ENCODE measurements at places on chromosomes 3 and 15.

- no peak for DNase-seq
Measured at GRCh38 chr15:58770519-58770856, 614 bp upstream of the MINDY2 start.

- no peak for DNase-seq
Measured at GRCh38 chr3:117700573-117701360, 991.2 kb downstream of the TUSC7 start.

DNA sequence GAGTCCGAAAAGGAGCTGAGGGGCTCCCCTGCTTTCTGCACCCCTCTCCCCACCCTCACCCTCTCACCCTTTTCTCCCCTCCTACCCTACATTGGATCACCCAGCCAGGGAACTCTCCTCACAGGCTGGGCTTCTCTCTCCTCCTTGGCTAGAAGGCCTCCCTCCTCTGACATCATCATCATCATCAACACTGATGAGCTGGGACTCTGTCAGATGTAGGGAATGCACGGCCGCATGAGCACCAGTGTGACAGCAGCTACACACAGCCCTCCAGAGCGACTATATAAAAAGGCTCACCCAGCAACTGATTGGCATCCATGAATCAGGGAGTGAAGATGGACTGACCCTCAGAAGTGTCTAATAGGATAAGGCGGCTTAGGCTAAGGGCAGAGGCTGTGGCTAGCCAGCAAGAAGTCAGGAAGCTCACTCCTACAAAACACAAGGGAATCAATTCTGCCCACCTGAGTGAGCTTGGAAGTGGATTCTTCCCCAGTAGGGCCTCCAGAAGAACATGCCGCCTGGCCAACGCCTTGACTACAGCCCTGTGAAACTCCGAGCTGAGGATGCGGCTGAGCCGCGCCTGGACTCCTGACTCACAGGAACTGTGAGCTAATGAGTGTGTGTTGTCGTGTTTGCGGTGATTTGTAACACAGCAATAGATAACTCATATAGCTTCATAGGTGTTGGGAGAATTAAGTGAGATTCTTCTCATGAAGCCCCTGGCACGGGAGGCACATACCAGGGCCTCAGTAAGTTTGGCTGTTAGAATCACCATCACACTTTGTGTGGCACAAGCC, 147.6 kb downstream of the FAM43A start:
- no peak for DNase-seq

DNA sequence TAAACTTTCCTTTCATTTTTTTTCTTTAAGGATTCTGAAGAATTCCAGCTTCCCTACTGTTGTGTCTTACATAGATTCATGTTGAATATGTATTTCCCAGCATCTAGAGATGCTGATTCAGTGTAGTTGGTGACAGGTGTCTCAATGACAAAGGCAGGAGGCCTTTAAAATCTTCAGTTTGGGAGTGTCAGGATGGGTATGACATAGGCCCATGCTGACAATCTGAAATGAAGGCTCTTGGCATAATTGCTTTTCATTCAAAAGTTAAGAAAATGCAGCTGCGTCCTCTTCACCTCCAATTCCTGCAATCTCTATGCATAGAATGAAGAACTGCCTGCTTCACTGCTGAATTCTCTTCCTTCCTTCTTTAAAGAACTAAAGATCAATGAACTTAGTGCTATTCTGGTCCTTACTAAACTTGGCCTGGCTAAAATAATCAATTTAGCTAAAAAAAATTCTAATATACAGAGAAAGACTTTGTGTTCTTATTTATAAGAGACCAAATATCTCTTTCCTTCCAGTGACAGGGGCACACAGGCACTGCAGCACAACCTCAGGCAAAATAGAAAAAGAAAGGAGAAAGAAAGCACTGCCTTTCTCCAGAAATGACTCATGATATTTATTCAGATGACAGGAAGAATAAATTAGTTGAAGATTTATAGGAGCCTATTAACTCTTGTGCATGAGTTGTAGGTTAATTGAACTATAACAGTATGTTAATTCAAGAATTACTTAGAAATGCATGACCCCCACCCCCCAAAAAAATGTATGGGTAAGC, 152.6 kb upstream of the GBE1 start:
- no peak for DNase-seq

DNA sequence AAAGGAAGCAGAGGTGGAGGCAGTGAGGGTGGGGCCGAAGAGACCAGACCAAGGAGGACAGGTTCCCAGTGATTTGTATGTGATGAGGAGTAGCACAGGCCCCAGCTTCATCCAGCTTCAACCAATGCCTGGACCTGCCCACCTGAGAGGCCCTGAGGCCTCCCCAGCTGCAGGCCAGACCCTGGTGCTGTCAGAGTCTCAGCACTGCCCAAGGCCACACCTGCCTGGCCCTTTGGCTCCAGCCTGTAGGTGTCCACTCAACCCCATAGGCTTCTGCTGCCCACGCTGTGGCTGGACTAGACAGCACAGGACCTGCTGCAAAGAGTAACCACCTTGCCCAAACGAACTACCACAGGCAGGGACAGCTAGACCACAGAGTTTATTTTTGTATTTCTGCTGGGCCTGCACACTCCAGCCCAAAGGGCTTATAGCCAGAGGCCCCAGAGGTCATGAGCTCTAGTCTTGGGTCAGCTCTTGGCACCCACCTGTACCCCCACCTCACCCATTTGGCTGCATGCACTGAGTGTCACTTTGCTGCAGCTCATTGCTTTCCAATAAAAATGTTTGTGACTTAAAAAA, 81.9 kb upstream of the CDV3 start:
- no peak for DNase-seq

DNA sequence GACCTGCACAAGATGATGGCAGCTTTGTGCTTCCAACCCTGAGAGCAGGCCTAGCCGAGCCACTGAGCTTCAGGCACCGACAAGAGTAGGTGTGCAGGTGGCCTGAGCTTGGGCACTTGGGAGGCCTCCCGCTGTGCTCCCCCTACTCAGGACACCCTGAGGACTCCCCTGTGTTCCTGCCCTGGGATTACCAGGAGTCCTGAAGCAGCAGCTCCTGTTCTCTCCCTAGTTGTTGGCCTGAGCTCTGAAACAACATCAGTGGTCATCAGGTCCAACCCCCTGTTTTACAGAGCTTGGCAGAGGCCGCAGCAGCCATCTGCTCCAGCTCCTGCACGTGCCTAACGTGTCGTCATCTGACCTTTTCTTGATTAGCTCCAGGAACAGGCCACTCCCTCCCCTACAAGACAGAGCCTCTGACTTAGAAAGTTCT, 8.0 kb upstream of the MESP2 start:
- no peak for DNase-seq

- DNase-seq: no peak
Measured at GRCh38 chr3:47444103-47444502, 31.6 kb downstream of the SCAP start.

- no peak for DNase-seq
Measured at GRCh38 chr3:130242850-130243569, 102.5 kb upstream of the COL6A5 start.

DNA sequence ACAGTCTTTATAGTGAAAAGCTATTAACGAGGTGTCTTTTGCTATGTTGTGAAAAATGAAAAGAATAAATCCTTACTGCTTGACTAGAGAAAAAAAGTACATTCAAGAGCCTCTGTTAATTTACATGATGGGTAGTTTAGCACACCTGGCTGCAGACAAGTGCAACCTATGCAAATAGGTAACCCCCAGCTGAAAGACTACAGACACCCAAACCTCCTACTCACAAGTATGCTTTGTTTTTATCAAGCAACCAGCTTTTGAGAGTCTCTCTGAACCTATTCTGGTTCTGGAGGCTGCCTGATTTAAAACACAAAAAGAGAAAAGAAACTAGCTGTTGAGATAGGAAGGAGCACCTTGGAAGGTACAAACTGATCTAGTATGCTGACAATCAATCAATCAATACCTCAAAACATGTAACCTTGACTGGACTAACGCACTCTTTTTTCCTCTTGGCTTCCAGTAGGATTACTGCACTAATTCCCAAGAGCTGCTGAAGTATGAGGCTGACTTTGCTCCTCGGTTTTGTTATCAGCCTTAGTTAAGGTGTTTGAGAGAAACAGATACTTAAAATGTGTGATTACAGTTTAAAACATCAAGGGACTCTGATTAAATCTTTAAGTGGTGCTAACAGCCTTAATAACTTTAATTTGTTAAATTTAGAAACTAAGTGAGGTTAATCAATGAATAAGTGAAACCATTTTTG, 63.6 kb downstream of the OSBPL10 start:
- DNase-seq: no peak

DNA sequence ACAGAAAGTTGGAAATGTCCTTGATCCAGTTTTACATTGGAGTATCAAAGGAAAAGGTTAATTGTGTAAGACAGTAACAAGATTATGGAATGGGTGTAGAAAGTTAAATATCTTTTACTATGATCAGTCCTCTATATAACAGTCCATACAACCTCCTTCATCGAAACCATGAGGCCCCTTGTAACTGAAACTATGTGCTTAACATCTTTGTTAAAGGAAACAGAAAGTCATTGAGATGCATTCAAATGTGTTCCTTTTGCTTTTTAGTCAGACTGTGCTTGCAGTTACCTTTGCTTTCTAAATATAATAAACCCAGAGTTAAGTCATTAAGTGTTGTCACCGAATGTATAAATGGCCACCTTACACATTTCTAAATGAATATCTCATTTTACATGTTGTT, 1298.5 kb downstream of the ROBO2 start:
- no peak for DNase-seq

GRCh38 chr15:65049418-65049840, 4.2 kb downstream of the SLC51B start:
- peak; percentile 79 for DNase-seq

- DNase-seq: no peak
Measured at GRCh38 chr15:96735632-96736240, 405.2 kb downstream of the NR2F2 start.

DNA sequence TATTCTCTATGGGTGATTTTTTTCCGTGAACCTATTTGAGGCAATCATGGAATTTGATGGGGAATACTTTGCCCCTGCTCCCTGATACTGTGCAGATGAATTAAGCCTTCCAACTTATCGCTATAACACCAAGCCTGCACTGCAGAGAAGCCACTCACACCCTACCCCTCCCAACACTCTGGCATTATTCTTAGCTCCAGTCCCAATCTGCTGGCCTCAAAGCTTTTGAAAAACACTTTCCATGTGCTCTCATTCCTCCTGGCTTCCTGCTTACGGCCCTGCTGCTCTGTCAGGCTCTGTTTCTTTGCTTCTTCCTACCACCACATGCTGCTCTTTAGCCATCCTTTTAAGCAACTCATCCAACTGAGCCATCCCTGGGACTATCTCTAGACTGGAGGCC, 327.8 kb upstream of the SLCO3A1 start:
- no peak for DNase-seq

DNA sequence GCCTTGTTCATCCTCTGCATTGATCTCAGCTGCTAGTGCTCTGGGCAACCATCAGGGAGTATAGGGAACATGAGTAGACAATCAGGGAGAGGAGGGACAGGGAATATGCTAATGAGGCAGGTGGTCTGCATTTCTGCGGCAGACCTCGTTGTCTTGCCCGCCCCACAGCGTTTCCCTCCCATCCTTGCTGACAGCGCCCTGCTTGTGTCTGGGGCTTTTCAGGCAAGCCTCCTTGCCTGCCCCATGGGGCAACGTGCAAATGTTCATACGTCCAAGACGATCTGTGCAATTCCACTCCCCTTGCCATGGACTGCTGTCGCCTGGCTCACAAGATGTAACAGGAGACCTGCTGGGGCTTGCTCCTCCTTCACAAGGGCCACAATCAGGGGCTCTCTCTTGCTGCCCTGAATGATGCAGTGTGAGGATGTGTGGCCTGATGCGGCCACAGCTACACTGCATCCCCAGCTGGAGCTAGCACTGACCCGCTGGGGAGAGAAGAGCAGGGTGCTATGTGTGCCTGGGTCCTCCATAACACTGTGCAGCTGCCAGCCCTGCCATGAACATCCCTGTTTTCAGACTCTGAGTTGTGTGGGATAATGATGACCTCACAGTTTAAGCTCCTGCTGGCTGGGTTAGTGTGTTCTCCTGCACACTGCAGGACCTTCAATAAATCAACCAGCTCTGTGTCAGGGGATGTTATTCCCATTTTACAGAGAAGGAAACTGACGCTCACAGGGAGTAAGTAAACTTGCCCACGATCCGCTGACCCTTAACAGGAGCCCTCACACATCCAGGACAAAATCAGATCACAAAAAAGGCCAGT, 211.3 kb downstream of the KLF13 start:
- DNase-seq: no peak

DNA sequence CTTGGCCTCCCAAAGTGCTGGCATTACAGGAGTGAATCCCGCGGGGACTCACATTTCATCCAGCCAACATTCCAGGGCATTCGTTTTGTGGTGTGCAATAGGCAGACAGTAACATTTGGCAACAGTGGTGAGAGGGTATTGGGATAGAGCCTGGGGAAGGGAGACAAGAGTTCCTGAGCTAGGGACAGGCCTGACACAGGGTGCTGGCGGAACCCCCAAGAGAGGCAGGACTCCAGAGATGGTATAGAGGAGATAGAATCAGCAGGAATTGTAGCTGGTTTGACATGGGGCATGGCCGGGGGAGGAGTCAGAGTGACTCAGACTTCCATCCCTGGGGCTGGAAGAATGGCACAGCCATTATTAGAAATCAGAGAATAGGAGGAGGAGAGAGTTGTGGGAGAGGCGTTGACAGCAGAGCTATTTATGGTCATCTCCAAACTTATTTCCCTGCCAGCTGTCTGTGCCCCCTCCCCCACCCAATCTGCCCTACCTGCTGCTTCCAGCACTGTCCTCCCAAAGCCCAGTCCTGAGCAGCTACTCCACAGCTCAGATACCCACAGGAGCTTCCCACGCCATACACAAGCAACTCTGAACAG, 4.4 kb upstream of the IDH2 start:
- DNase-seq: no peak

- no peak for DNase-seq
Measured at GRCh38 chr15:22974745-22975144, 5.4 kb downstream of the CYFIP1 start.

DNA sequence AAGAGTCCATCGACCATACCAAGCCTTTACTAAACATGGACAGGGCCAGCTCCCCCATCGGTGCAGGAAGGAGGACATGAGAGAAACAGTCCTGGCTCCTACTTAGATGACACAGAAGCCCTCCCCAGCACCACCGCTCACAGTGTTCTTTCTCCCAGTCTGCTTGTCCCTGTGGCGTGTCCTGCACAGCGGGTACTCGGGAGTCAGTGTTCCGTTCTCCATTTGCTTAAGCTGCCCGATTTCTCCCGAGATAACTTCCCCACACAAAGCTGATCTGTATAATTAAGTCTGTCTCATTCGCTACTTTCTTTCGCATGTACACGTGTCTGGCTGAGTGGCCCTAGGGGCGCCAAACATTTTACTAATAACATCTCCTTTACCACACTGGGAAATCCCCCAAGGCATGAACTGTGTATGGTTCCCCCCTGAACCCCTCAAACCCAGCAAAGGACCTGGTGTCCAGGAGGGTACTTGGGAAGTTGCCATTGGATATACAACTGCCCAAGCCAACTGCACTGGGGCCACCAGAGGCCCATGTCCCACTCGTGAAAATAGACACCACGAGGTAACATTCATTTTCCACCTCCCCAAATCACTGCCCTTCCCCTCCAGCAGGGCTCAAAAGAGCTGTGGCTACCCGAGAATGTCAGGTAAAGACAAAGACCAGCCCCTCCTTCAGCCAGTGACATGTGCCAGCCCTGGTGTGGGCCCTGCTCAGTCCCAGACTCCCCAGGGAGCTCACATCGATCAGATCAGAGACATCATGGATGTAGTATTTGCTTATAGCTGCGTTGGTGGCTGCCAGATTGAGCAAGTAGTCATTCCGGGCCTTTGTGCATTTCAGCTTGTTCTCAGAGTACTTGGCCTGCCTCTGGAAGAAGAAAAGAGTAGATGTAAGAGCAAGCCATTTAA, 96.5 kb upstream of the RAD18 start:
- DNase-seq: no peak
